Tibial nerve (tissue), 4 donors: ENCODE measurements at places on chromosomes 3 and 15. TPM values are rescaled to one million over a fixed set of nuclear protein-coding genes. Genes with fewer than 3 reads are reported as not detected.

- H3K27ac ChIP-seq: peak overlapping the region; percentile 67
- H3K4me3 ChIP-seq: no peak overlapping the region
- peaks cover 12% of the 10 kb centered on the region for H3K4me1 ChIP-seq
- H3K27me3 ChIP-seq: no peaks in the 10 kb centered on the region
Measured at GRCh38 chr15:74406992-74407705, 26.6 kb downstream of the SEMA7A start.

DNA sequence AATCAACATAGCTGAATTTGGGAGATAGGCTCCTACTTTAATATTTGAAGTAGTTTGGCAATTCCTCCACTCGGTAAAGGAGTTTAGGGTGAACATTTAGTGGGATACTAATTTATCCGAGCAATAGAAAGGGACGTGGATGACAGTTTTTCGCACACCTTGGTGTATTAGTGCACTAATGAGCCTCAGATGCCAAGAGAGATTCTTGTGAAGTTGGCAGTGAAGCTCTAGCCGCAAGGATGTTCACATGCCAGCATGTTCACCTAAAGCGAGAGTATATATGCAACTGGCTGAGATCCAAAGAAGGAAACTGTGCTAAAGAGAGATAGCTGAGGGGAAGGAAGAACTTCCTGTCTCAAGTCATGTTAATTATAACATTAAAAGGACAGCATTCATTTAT, 58.5 kb downstream of the TGFBR2 start:
- peak overlapping the region; percentile 41 for H3K27ac ChIP-seq
- H3K27me3 ChIP-seq: no peaks in the 10 kb centered on the region
- H3K4me1 ChIP-seq: no peaks in the 10 kb centered on the region
- H3K4me3 ChIP-seq: no peak overlapping the region
- no peaks in the 10 kb centered on the region for H3K36me3 ChIP-seq

- no peaks in the 10 kb centered on the region for H3K27me3 ChIP-seq
- no peak overlapping the region for H3K4me3 ChIP-seq
- no peak for DNase-seq
- H3K27ac ChIP-seq: no peak overlapping the region
Measured at GRCh38 chr15:96070636-96071035, 259.9 kb upstream of the NR2F2 start.

The PLA2G4D gene
- not detected for total RNA-seq

DNA sequence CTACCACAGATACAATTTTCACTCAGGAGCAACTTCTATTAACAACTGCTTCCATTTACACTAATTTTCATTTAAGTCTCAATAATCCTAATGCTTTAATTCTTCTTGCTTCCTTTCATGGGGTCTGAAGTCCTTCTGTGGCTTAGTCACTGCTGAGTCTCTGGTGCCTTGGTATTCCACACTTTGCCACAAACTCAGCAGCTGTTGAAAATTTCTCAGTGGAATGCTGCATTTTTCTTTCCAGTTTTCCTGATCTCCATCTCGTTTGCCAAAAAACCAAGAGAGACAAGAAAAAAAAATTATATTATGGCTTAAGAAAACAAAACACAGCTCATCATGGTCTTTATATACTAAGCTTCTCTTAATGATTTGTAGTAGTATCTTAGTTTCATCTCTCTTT, 269.2 kb upstream of the AZI2 start:
- no peak overlapping the region for H3K27ac ChIP-seq
- no peak for DNase-seq
- H3K36me3 ChIP-seq: no peaks in the 10 kb centered on the region
- H3K27me3 ChIP-seq: no peaks in the 10 kb centered on the region
- no peak overlapping the region for H3K4me3 ChIP-seq
- no peaks in the 10 kb centered on the region for H3K4me1 ChIP-seq

The TLR9 gene
- 0.39 TPM for total RNA-seq

DNA sequence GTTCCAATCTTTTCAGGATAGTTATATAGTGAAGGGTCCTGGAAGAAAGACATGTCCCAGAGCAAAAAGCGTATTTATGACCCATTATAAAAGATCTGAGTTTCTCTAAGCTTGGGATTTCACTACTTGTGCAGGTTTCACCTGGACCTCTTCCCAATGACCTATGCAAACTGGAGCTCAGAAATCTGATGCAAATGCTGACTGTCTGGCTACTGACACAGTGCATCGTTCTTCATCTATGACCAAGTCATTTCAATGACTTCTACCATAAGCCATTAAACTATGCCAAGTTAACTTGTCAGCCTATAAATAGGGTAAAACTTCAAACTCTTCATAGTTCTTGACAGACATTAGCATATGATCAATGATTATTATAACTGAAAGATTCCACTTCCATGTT, 11.1 kb downstream of the STAG1 start:
- no peak for DNase-seq
- peaks cover 22% of the 10 kb centered on the region for H3K4me1 ChIP-seq
- H3K27ac ChIP-seq: no peak overlapping the region
- H3K4me3 ChIP-seq: no peak overlapping the region

- no peak overlapping the region for H3K4me3 ChIP-seq
- no peaks in the 10 kb centered on the region for H3K36me3 ChIP-seq
- no peak for DNase-seq
- peaks cover 3% of the 10 kb centered on the region for H3K4me1 ChIP-seq
- no peak overlapping the region for H3K27ac ChIP-seq
Measured at GRCh38 chr3:105527535-105527934, 160.8 kb downstream of the ALCAM start.

DNA sequence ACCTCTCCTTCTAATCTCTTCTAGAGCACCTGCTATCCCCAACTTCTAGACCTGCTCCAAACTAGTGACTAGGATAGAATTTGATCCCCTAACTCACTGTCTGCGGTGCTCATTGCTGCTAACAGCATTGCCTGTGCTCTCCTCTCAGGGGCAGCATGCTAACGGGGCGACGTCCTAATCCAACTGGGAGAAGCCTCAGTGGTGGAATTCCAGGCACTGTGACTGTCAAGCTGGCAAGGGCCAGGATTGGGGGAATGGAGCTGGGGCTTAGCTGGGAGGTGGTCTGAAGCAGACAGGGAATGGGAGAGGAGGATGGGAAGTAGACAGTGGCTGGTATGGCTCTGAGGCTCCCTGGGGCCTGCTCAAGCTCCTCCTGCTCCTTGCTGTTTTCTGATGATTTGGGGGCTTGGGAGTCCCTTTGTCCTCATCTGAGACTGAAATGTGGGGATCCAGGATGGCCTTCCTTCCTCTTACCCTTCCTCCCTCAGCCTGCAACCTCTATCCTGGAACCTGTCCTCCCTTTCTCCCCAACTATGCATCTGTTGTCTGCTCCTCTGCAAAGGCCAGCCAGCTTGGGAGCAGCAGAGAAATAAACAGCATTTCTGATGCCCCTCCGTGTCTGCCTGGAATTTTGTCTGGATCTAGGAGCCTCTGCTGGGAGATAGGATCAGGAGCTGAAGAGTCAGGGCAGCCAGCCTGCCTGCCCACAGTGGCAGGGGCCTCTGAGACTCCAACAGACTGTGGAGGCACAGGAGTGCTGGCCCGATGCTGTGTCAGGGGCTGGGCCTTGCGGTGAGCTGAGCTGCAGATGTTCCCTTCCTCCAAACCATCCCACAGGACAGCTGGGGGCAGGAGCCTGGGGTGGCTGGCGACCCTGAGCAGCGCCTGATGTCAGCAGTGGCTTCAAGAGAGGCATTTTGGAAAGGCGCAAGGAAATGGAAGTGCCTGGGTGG, 3.0 kb downstream of the ISLR start:
- peaks cover 55% of the 10 kb centered on the region for H3K4me1 ChIP-seq
- H3K27ac ChIP-seq: peak overlapping the region; percentile 36
- no peak overlapping the region for H3K4me3 ChIP-seq
- no peak for DNase-seq
- H3K36me3 ChIP-seq: peaks cover 4% of the 10 kb centered on the region
- no peaks in the 10 kb centered on the region for H3K27me3 ChIP-seq

DNA sequence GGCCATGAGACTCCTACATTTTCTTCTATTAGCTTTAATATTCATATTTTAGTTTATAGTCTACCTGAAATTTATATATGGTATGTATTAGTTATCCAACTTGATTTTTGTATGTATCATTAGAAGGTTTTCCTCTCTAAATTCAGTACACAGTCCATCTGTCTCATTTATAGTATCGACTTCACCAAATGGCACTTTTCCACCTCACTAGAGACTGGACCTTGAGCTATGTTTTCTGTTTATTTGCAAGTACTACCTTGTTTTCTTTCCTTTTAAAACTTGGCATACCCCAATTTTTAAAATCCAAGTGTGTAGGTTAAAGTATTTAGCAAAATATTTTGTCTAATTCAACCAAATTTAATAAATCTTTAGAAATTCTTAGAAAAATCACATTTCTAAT, 1137.5 kb downstream of the NSUN3 start:
- DNase-seq: no peak
- no peaks in the 10 kb centered on the region for H3K36me3 ChIP-seq
- no peaks in the 10 kb centered on the region for H3K27me3 ChIP-seq

The APOD gene
- 4,664 TPM for total RNA-seq

The SLC15A2 gene
- total RNA-seq: 0.59 TPM

The GOLGA6L10 gene
- 0.42 TPM for total RNA-seq

The DZIP1L gene
- total RNA-seq: 64.5 TPM

The PODXL2 gene
- total RNA-seq: 12.7 TPM

DNA sequence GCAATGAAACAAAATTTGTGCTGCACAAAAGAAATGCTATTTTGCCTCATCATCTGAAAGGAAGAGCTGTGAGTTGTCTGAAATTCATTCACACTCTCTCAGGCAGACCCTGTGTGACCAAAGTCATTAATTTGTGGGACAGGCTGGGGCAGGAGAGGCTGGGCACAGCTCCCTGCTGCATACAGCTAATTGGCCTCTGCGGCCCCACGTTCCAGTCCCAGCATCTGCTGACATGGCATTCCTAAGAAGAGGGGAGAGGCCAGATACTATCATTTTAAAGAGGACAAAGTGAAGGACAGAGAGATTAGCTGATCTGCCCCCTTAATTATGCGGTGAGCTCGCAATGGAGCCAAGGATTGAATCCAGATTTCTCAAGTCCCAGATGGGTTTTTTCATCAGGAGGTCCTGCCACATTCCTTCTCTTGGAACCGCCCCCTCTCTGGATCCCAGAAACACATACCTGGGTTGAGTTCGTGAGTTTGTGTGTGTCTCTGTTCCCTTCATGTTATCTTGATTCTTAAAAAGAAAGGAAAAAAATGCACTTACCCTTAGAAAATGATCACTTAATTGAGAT, 25.1 kb downstream of the POLR2M start:
- H3K27ac ChIP-seq: no peak overlapping the region
- H3K27me3 ChIP-seq: no peaks in the 10 kb centered on the region
- H3K36me3 ChIP-seq: peaks cover 10% of the 10 kb centered on the region
- no peak overlapping the region for H3K4me3 ChIP-seq
- no peak for DNase-seq
- H3K4me1 ChIP-seq: no peaks in the 10 kb centered on the region

The NCKIPSD gene
- total RNA-seq: 54.0 TPM

- no peak overlapping the region for H3K4me3 ChIP-seq
- H3K27ac ChIP-seq: no peak overlapping the region
- no peaks in the 10 kb centered on the region for H3K27me3 ChIP-seq
- no peaks in the 10 kb centered on the region for H3K4me1 ChIP-seq
- DNase-seq: no peak
- no peaks in the 10 kb centered on the region for H3K36me3 ChIP-seq
Measured at GRCh38 chr15:56749982-56750381, 16.7 kb upstream of the ZNF280D start.

The CPEB1 gene
- 16.2 TPM for total RNA-seq

GRCh38 chr3:14274612-14274936, 96.0 kb downstream of the LSM3 start:
- H3K4me1 ChIP-seq: no peaks in the 10 kb centered on the region
- no peak overlapping the region for H3K4me3 ChIP-seq
- no peak overlapping the region for H3K27ac ChIP-seq
- no peak for DNase-seq
- H3K36me3 ChIP-seq: no peaks in the 10 kb centered on the region

The OIP5 gene
- total RNA-seq: not detected

- H3K4me3 ChIP-seq: peak overlapping the region; percentile 63
- H3K36me3 ChIP-seq: no peaks in the 10 kb centered on the region
- H3K27me3 ChIP-seq: no peaks in the 10 kb centered on the region
- peak overlapping the region; percentile 80 for H3K27ac ChIP-seq
- H3K4me1 ChIP-seq: no peaks in the 10 kb centered on the region
Measured at GRCh38 chr3:159763602-159764489, 224.8 kb upstream of the IL12A start.

DNA sequence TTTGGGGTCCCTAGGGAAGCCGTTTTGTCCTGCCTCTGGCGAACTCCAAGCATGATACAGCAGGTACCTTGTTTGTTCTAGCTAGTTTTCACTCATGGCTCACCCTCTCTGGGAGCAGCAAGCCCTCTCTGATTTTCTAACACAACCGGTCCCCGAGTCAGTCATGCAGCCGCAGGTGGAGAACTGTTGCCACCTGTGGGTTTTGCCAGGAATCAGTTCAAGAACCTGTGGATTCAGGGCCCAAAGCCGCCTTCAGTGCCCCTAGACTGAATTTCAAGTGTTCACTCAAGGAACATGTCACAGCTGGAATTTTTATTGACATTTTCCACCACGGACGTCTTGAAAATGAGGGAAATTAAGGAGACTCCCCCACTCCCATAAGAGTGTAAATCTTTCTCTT, 13.3 kb upstream of the LRRK1 start:
- no peak for DNase-seq
- no peak overlapping the region for H3K4me3 ChIP-seq
- H3K4me1 ChIP-seq: no peaks in the 10 kb centered on the region
- H3K27me3 ChIP-seq: no peaks in the 10 kb centered on the region
- H3K27ac ChIP-seq: no peak overlapping the region
- H3K36me3 ChIP-seq: peaks cover 19% of the 10 kb centered on the region

GRCh38 chr3:168876346-168877035, 780.8 kb upstream of the GOLIM4 start:
- H3K36me3 ChIP-seq: no peaks in the 10 kb centered on the region
- H3K27ac ChIP-seq: no peak overlapping the region
- H3K4me3 ChIP-seq: no peak overlapping the region
- DNase-seq: no peak
- no peaks in the 10 kb centered on the region for H3K27me3 ChIP-seq

DNA sequence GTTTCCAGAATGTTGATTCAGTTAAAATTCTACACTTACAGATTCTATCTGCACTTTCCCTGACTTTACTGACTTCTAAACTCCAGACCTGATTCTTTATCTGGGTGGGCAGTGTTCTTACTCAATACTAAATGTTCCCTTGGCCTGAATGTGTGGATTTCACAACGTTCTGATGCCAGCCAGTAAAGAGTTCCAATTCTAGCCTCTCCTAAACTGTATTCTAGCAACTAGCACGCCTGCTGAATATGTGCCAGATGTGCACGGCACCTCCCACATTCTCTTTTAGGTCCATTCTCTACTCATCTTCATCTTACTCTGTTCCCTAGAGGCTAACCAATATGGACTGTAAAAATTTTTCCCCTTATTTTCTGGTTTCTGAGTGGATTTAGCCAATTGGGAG, 479.5 kb upstream of the AGTR1 start:
- H3K4me1 ChIP-seq: no peaks in the 10 kb centered on the region
- H3K4me3 ChIP-seq: no peak overlapping the region
- no peak overlapping the region for H3K27ac ChIP-seq
- H3K36me3 ChIP-seq: no peaks in the 10 kb centered on the region
- no peaks in the 10 kb centered on the region for H3K27me3 ChIP-seq
- DNase-seq: no peak

The PIGBOS1 gene
- total RNA-seq: 19.5 TPM

The CEMIP gene
- total RNA-seq: 1.2 TPM
